Hepatocyte (in vitro differentiated cells): ENCODE measurements at places on chromosomes 7 and 10. TPM values are rescaled to one million over a fixed set of nuclear protein-coding genes. Genes with fewer than 3 reads are reported as not detected.

Gene LAMTOR4
- polyA plus RNA-seq, result 198 and 228 TPM in 2 replicates

- no peak overlapping the region for H3K4me3 ChIP-seq
- peaks cover 3% of the 10 kb centered on the region for H3K4me1 ChIP-seq
- H3K27me3 ChIP-seq, result no peaks in the 10 kb centered on the region
- no peaks in the 10 kb centered on the region for H3K36me3 ChIP-seq
- H3K27ac ChIP-seq, result no peak overlapping the region
These were observed 56.1 kb upstream of the PDLIM1 start for GRCh38 chr10:95346715-95347401.

GRCh38 chr10:6059506-6059905 is 2.7 kb downstream of the IL2RA start:
- peaks cover 18% of the 10 kb centered on the region for H3K27me3 ChIP-seq
- no peak for DNase-seq
- no peaks in the 10 kb centered on the region for H3K36me3 ChIP-seq

Gene RPS24
- polyA plus RNA-seq, result 391 and 461 TPM in 2 replicates

DNA sequence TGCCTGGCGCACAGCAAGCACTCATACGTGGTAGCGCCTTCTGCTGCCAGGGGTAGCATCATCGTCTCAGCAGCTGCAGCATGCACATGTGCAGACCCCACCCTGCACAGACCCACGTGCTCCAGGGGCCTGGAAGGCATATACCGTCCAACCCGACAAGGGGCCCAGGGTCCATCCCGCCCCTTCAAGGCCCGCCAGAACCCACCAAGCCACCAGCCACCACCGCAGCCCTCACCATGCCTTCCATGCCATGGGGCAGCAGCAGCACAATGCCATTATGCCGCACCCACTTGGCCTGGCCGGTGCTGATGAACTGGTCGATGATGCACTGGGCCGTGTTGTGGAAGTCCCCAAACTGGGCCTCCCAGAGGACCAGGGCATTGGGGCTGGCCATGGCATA is 22.7 kb downstream of the OGDHL start:
- H3K36me3 ChIP-seq, result no peaks in the 10 kb centered on the region
- H3K27ac ChIP-seq, result no peak overlapping the region
- H3K4me3 ChIP-seq, result no peak overlapping the region
- H3K27me3 ChIP-seq, result no peaks in the 10 kb centered on the region
- H3K4me1 ChIP-seq, result no peaks in the 10 kb centered on the region
- DNase-seq, result no peak

DNA sequence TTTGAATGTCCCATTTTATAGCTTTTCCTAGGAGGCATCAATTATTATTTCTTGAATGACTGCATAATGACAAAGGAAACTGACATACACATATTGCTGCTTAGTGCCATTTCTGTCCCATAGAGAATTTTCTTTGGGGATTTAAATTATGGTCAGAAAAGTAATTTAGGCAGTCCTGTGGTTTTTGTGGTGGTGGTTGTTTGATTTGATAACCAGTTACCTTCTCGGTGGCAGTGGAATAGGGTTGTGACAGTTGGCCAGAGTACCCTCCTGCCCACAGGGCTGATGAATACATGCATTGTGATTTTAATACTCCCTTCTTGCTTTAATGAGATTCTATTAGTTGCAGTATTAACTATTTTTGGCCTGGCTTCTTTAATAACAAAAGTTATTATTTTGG is 6.6 kb upstream of the SGCE start:
- DNase-seq, result no peak
- H3K27ac ChIP-seq, result no peak overlapping the region
- no peaks in the 10 kb centered on the region for H3K27me3 ChIP-seq
- H3K4me3 ChIP-seq, result no peak overlapping the region
- H3K36me3 ChIP-seq, result no peaks in the 10 kb centered on the region

DNA sequence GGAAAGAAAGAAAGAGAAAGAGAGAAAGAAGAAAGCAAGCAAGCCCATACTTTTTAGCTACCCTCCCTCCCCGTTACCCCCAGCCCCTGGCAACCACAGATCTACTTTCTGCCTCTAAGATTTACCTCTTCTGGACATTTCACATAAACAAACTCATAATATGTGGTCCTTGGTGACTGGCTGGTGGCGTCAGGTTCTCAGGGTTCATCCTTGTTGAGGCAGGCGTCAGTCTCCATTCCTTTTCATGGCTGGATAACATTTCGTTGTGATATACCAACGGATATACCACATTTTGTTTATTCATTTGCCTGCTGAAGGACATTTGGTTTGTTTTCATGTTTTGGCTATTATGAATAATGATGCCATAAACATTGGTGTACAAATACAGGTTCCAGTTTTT is 30.5 kb downstream of the CDH23 start:
- H3K4me1 ChIP-seq, result no peaks in the 10 kb centered on the region
- no peaks in the 10 kb centered on the region for H3K36me3 ChIP-seq
- no peak overlapping the region for H3K27ac ChIP-seq
- no peaks in the 10 kb centered on the region for H3K27me3 ChIP-seq

- H3K4me1 ChIP-seq, result no peaks in the 10 kb centered on the region
- no peaks in the 10 kb centered on the region for H3K27me3 ChIP-seq
- H3K27ac ChIP-seq, result no peak overlapping the region
- no peaks in the 10 kb centered on the region for H3K36me3 ChIP-seq
- no peak for DNase-seq
These were observed 135.8 kb upstream of the CXCL12 start for GRCh38 chr10:44520651-44521050.

Gene OR2A1
- polyA plus RNA-seq, result 0.06 and 0.22 TPM in 2 replicates

- no peak overlapping the region for H3K27ac ChIP-seq
- no peak overlapping the region for H3K4me3 ChIP-seq
- H3K27me3 ChIP-seq, result no peaks in the 10 kb centered on the region
These were observed 6.1 kb downstream of the PTER start for GRCh38 chr10:16442914-16443313.

DNA sequence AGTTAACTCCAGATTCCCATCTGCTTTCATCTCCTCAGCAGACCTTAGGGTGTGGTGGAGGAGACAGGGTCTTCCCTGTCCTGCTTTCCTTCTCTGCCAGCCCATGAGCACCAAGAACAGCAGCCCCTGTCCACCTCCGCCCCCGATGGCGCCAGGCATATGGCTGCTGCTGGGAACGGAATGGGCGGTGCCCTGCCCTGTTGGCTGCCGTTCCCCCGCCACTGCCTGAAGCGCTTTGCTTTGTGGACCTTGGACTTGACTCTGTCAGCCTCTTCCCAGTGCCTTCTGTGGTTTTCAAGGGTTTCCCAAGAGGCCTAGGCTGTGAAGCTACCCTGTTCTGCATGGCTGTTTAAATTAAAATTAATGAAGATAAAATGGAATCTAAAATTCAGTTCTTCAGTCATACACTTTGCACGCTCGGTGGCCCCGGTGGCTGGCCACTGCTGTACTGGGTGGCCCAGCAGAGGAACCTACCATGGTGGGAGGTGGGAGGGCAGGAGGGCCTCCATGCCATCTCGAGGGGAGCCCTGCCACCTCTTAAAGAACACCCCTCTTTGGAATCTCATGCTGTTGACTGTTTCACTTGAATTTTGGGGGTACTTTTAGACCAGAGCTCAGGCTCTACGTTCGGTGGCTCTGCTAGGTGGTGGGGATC is 78.7 kb downstream of the NKX6-2 start:
- DNase-seq, result no peak
- no peak overlapping the region for H3K27ac ChIP-seq
- no peaks in the 10 kb centered on the region for H3K4me1 ChIP-seq
- no peaks in the 10 kb centered on the region for H3K27me3 ChIP-seq
- H3K36me3 ChIP-seq, result no peaks in the 10 kb centered on the region
- no peak overlapping the region for H3K4me3 ChIP-seq

DNA sequence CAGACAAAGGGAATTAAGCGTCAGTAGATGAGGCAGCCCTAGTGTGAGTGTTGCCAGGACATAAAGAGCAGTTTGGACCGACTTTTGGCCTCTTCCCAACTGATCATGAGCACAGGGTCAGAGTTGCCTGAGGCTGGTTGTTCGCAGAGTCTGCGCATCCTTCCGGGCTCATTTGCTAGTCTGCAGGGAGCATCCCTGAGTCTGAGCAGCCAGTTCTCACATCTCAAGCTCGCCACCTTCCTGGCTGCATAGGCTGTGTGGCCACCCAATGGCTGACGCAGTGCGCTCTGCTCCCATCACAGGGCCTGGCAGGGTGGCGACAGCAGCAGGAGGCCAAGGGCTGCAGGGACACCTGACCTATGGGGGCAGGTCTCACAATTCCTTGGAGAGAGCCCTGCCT is 5.0 kb downstream of the GAD2 start:
- no peak for DNase-seq
- no peak overlapping the region for H3K4me3 ChIP-seq
- H3K27ac ChIP-seq, result no peak overlapping the region
- peaks cover 96% of the 10 kb centered on the region for H3K27me3 ChIP-seq
- H3K36me3 ChIP-seq, result no peaks in the 10 kb centered on the region
- peaks cover 16% of the 10 kb centered on the region for H3K4me1 ChIP-seq

DNA sequence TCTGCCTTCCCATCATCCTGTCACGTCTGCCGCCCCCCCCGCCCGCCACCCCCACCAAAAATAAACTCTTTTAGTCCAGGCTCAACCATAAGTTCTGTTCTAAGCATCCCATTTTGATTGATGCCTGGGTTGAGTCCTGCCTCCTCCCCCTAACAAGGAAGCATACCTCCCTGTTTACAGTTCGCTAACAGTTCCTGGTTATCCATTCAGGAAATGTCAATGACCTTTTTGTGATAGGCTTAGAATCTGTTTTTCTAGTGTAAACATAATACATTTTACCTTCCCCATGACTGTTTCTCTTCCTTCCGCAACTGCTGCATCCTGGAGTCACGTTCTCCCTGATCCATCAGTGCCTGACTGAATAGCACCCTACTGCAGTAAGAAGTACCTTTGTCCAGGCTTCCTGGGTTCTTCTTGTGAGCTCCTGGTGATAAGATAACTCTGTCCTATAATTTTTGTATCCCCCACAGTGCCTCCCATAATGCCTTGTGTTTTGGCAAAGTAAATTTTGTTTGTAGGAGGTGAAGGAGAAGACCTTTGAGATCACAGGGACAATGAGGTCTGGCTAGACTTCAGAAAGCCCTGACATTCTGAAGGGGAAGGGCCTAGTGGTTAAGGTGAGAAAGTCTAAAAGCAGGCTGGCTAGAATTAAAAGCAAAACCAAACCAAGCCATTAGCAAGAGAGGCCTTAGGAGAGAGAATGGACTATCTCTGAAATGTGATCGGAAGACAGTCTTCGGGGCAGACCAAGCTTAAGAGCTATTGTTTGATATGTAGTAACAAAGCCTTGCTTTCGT is 7.3 kb downstream of the AGFG2 start:
- no peaks in the 10 kb centered on the region for H3K36me3 ChIP-seq
- peak; percentile 49 for DNase-seq
- H3K27ac ChIP-seq, result peak overlapping the region; percentile 93
- H3K4me3 ChIP-seq, result no peak overlapping the region
- no peaks in the 10 kb centered on the region for H3K27me3 ChIP-seq

GRCh38 chr7:21318916-21319270 is 109.0 kb upstream of the SP4 start:
- no peaks in the 10 kb centered on the region for H3K36me3 ChIP-seq
- no peaks in the 10 kb centered on the region for H3K27me3 ChIP-seq
- no peak for DNase-seq
- H3K4me3 ChIP-seq, result no peak overlapping the region

DNA sequence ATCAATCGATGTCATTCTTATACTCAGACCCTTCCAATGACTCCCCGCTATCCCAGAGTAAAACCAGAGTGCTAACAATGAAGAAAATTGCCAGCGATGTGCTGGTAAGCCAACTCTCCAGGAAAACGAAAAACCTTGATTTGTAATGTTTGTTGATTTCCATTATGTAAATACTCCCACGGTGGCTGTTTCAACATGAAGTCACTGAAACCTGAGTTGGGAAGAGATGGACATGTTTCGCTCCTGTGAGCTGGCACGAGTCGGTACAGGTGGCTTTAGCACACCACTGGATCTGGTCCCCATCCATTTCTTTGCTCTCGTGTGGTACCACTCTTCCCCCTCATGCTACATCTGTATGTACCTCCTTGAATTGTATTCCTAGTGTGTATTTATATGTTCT is 52.9 kb downstream of the AP3M1 start:
- H3K27ac ChIP-seq, result no peak overlapping the region
- no peak overlapping the region for H3K4me3 ChIP-seq
- H3K36me3 ChIP-seq, result no peaks in the 10 kb centered on the region
- H3K4me1 ChIP-seq, result no peaks in the 10 kb centered on the region
- H3K27me3 ChIP-seq, result no peaks in the 10 kb centered on the region
- DNase-seq, result no peak

GRCh38 chr10:132398566-132398991 is 1.6 kb downstream of the PWWP2B start:
- no peak for DNase-seq
- H3K27me3 ChIP-seq, result no peaks in the 10 kb centered on the region
- peaks cover 42% of the 10 kb centered on the region for H3K4me1 ChIP-seq
- no peak overlapping the region for H3K4me3 ChIP-seq
- H3K27ac ChIP-seq, result peak overlapping the region; percentile 95
- no peaks in the 10 kb centered on the region for H3K36me3 ChIP-seq

DNA sequence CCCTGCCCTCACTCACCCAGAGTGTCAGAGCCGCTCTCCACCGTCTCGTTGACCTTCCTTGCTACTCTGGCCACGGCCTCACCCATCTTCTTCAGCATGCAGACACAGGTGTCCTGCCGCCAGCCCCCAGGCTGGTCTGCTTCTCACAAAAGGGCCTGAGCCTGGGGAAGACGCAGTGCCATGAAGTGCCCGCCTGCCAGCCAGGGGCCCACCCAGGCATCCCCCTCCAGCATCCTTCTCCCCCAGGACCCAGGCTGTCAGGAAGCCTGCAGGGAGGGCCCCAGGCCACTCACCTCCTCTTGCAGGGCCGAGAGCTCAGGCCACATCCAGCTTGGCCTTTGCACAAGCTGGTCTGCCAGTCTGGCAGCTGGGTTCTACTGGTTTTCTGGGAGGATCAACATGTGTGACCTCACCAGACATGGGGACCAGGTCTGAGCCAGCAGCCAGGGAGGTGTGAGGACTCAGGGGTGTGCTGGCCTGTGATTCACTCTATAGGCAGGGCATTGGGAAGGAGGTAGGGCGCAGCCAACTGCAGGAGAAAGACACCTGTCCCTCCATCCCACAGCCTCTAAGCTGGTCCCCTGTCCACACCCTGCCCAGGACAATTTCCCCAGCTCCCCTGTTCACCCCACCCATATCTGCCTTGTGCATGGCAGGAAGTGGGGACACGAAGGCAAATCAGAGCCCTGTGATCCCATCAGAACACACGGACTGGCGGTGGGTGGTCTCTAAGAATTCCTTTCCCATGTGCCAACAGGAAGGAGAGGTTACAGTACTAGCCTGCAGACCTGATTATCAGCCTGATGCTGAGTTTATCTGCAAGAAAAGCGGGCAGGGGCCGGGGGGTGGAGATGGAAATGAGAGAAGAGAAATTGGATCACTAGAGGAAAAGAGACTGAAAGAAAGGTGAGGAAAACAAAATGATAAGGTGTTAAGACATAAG is 5.7 kb downstream of the LRRC20 start:
- H3K36me3 ChIP-seq, result no peaks in the 10 kb centered on the region
- no peak overlapping the region for H3K27ac ChIP-seq
- peaks cover 7% of the 10 kb centered on the region for H3K27me3 ChIP-seq
- no peak for DNase-seq
- H3K4me3 ChIP-seq, result no peak overlapping the region

- no peak for DNase-seq
- no peaks in the 10 kb centered on the region for H3K4me1 ChIP-seq
- no peak overlapping the region for H3K4me3 ChIP-seq
- H3K36me3 ChIP-seq, result no peaks in the 10 kb centered on the region
- no peaks in the 10 kb centered on the region for H3K27me3 ChIP-seq
These were observed 948.7 kb upstream of the GHITM start for GRCh38 chr10:83190614-83191013.

GRCh38 chr7:38367301-38367890 is 94.0 kb upstream of the TARP start:
- H3K36me3 ChIP-seq, result no peaks in the 10 kb centered on the region
- peak; percentile 15 for DNase-seq
- no peak overlapping the region for H3K4me3 ChIP-seq
- peak overlapping the region; percentile 66 for H3K27ac ChIP-seq
- H3K27me3 ChIP-seq, result no peaks in the 10 kb centered on the region
